NCI-H82 (cell line): ENCODE measurements at places on chromosomes 7 and 10.

- peak; percentile 73 for DNase-seq
Observed at GRCh38 chr7:141785706-141786552, 4.1 kb upstream of the TAS2R5 start.

GRCh38 chr10:101609481-101609880 lies 21.4 kb downstream of the DPCD start:
- no peak for DNase-seq

DNA sequence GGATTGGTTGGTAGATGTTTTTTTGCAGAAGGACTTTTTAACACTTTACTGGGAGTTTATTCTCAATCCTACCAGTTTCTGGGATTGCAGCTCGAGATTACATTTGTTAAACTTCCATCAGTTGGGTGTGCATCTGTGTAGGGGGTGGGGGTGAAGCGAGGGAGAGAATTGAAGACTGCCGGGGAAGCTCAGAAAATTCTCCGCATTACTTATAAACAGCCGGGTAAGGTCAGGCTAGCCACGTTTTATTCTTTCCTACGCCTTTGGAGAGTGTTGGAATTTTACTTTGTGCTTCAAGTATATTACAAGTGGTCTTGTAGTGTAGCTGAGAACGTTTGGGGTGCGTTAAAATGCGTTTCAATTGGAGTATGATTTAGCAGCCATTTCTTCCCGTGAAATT lies 1.1 kb downstream of the PALS2 start:
- peak; percentile 47 for DNase-seq

DNA sequence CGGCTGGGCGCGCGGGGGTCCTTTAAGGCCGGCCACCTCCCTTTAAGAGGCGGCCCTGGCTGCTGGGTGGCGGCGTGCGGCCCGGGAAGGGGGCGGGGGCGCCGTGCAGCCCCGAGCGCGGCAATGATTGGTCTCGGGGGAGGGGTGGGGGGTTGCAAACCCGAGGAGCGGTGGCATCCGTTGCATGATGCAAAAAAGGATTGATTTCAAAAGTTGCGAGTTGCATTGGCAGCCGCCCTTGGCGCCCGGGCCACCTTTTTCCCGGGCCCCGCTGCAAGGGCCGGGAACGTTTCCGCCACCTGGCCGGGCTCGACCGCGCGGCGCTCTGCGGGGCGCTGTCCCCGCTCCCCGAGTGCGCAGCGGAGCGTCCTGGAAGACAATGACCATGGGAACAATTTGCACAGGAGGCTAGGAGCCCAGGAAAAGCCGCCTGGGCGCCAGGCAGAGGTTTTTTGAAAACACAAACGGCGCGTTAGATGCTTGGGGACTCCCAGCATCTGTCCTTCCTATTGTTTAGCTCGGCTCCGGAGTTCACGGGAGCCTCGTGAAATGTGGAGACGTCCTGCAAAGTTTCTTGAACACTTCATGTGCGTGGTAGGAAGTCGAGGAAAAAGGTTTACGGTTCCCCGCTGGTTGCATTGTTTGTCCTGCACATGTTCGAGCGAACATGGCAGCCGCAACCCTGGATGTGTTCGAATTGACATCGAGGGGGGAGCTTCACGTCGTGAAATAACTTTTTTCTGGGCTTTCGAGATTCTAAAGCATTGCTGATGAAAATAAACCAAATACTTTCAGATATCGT lies at the start of gene SEPHS1:
SEPHS1 (minus strand) TSS at position 78 of the 802 bp plus-strand sequence. CDS start 3,343 bp downstream, outside the sequence.
- peak; percentile 86 for DNase-seq

DNA sequence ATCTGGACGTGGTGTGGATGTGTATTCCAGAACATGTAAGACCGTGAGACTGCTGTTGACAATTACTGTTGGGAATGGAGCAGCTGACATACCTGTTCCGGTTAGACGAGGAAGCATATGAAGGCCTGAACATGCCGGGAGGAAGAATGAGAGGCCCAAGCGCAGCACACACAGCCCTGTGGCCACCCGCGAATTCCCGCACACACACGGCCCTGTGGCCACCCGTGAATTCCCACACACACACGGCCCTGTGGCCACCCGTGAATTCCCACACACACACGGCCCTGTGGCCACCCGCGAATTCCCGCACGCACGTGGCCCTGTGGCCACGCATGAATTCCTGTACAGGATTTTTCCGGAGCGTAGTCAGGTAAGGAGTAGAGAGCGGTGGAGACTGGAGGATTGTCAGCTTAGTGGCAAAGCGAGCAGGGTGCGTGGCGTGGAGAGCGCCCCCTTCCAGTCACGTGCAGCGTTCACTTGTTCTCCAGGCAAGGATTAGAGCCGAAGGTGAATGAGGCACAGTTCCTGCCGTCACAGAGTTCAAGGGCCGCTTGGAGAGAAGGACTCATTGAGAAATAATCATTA lies 9.5 kb upstream of the SUN1 start:
- no peak for DNase-seq

GRCh38 chr7:13322126-13322525 lies 634.7 kb downstream of the ARL4A start:
- no peak for DNase-seq

- peak; percentile 80 for DNase-seq
Observed at GRCh38 chr10:100341953-100342626, 4.9 kb upstream of the SCD start.

GRCh38 chr7:124276005-124276622 lies 243.2 kb upstream of the TMEM229A start:
- DNase-seq, result peak; percentile 81

DNA sequence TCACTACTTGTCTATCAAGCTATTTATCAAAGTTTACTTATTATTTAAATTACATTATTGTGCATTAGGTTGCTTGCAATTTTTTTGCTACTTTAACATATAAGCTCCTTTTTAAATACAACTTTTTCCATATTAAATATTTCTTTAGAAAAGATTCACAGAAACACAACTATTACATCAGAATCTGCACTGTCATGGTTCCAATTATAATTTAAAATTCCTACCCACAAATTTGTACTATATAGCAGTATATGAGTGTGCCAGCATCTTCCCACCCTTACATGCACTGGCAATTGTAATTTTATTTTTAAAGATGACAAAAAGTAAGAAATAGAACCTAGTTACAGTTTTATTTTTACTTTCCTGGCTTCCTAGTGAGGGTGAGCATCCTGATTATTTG lies 15.8 kb downstream of the MINDY3 start:
- DNase-seq, result no peak

DNA sequence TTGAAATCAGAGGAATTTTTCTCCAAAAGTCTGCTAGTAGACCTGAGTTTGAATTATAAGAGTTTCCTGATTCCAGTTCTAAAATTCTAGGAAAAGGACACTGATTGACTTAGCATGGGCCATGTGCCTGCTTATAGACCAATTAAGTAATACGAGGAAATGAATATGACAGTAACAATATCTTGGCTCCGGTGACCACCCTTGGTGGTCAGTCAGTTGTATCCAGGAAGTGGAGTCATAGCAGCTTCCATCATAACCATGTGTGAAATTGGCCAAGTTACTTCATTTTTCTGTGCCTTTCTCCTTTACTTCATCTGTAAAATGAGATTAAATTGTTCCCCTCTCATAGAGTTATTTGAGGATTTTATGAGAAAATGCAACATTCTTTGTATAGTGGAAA lies 66.9 kb downstream of the MTPAP start:
- DNase-seq, result no peak

GRCh38 chr7:68964060-68964459 lies 634.2 kb upstream of the AUTS2 start:
- peak; percentile 91 for DNase-seq

GRCh38 chr7:13312307-13312706 lies 624.9 kb downstream of the ARL4A start:
- peak; percentile 43 for DNase-seq

- no peak for DNase-seq
Observed at GRCh38 chr7:77866786-77867536, 68.4 kb downstream of the PHTF2 start.
